GM18507 (cell line): ENCODE measurements at places on chromosomes 5 and 9.

GRCh38 chr9:116419181-116419580 is 265.6 kb downstream of the PAPPA start:
- no peak for DNase-seq

GRCh38 chr5:138149530-138149929 is 10.3 kb upstream of the NME5 start:
- no peak for DNase-seq

GRCh38 chr9:122005597-122005996 is 87.5 kb downstream of the TTLL11 start:
- no peak for DNase-seq

DNA sequence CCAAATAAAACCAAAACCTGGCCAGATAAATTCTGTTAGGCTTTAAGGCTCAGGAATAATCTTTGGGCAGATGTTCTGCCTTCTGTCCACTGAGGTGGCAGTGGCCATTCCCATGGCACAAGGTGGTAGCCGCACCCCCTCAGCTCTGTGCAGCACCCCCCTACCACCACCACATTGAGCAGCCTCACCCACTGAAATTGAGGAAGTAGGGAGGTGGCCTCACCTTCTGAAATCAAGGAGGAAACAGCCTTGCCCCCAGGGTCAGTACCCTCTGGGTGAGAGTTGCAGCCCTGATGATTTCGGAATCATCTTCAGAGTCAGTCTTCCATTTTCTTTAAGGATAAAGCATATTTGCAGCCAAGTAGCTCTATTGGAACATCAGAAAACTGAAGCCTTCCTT is 204.8 kb upstream of the PIK3R1 start:
- DNase-seq, result no peak

DNA sequence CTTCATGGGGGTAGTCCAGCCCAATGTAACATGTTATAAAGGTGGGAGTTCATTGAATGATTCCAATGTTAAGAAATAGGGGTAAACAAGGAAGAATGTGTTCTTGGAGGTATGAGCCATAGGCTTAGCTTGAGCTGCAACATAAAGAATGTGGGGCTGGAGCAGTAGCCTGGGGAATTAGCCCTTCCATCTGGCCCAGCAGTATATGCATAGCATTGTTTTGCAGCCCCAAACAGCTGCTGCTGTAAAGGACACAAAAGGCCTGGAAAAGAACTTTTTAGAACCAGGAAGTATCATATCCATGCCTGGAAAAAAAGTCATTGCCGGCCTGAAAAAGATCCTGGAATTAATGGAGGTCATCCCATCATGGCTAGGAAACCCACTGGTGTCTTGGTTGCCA is 55.8 kb upstream of the SMARCA2 start:
- DNase-seq, result no peak

- no peak for DNase-seq
Observed at GRCh38 chr5:170612256-170612678, 108.4 kb downstream of the KCNIP1 start.

DNA sequence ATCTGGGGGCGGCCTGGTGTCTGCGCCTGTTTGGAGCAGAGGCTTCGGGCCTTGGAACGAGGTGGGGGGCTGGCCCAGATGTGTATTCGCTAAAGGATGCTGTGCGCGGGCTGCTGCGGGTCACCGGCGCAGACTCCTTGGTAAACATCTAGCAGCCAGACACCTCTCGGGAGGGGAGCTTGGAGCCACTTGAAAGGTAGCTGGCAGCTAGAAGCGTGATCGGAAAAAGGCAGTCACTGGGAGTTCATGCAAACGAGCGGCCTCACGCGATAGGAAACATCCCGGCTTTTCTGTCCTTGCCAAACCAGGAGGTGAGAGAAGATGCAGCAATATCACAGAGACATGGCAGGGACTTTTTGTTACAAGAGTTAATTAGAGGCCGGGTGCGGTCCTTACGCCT is 8.1 kb downstream of the LAMC3 start:
- no peak for DNase-seq

DNA sequence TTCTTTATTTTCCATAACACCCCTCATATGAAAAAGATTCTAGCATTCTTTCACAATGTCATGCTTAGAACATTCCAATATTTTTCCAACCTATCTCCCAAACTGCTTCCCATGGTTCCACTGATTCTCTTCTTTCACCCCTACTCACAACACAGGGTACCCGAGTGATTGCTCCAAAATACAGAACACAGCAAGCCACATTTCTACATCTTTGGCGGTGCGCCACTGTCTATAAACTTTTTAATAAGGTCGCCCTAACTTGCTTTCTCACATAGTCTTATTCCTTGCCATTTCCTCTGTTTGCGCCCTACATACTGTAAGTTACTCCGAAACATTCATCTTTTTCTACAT is 517.1 kb downstream of the RAB3C start:
- DNase-seq, result no peak

DNA sequence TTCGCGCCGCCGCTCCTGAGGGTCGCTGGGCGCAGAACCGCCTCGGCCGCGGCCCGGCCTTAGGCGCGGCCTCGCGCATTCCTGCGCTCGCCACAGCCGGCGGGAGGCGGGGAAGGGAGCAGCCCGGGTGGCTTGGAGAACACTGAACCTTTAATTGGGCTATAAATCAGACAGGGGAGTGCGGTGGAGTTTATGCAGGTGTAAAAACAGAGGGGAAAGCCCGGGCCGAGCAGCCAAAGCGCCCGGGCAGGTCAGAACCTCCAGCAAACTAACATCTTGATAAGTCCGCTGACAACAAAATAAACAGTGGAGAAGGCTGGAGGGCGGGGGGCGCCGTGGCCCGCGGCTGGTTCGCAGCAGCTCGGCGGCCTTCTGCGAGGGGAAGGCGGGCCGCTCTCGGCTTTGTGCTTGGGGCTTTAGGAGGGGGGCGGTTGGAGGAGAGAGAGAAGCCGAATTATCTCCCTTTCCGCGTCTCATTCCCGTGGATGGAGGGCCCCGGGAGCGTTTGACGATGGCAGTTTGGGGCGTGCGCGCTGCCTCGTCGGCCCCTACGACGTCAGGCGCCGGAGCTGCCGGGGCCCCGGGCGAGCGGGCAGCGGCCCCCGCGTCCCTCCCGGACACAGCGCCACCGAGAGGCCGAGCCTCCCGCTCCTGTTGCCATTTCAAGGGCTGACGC is 11.3 kb downstream of the FOXD1 start:
- no peak for DNase-seq

- no peak for DNase-seq
Observed at GRCh38 chr9:83491995-83492394, 46.2 kb downstream of the FRMD3 start.

DNA sequence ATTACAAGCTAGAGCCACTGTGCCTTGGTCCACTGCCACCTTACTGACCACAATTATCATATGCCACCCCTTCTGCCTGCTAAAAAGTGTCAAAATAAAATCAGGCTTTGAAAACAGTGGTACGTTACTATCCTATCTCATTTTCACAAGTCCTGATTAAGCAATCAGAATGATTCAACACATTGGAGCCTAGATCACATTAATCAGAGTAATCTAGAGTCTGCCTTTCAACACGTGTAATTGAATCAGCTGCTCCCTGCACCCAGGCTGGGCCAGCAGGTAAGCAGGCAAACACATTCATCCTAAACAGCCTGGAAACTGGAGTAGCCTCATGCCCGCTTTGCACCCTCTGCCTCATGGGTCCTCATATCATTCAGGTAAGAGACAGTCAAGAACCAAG is 186.2 kb downstream of the DCP2 start:
- DNase-seq, result no peak

- DNase-seq, result no peak
Observed at GRCh38 chr5:92402045-92402444, 1018.9 kb upstream of the ARRDC3 start.

GRCh38 chr5:145110181-145110580 is 725.0 kb downstream of the PRELID2 start:
- DNase-seq, result no peak

DNA sequence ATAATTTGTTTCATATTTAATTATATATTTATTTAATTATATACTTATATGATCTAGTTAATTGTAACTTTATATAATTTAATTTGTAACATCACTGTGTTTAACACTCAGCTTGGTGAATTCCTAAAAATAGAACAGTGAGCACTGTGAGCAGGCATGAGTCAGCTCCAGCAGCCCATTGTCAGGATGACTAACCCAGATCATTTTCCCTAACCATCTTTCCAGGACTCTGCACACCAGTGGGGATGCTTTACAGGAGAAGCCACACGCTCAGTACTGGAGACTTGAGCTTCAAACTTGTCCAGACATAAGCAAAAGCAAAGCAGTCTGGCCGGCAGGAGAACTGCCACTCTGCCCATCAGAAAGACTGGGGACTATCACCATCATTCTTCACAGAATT is 446.2 kb upstream of the TRPC7 start:
- DNase-seq, result no peak
